ENCODE measurements at places on chromosomes 1 and 21.

DNA sequence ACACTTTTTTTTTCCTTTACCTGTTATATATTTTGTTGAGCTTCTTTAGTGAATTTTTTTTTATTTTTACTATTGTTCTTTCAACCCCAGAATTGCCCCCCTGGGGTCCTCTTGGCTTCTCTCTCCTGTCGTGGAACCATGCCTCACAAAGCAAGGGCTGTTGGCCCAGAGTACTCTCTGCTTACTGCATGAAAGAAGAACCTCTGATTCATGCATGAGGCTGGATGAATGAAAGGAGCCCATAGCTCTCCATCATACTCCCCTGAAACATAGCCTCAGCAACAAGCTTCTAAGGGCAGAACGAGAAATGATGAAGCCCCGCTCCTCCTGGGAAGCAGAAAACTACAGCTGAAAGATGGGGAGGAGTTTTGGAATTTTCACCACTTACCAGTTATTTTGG, 1441.0 kb downstream of the BRINP3 start:
- no peak for DNase-seq

- DNase-seq: no peak
Observed at GRCh38 chr1:1777583-1777899, 729 bp downstream of the NADK start.

- DNase-seq: no peak
Observed at GRCh38 chr1:3716351-3716750, 35.9 kb upstream of the CCDC27 start.

- no peak for DNase-seq
Observed at GRCh38 chr1:20719871-20720620, 2.2 kb upstream of the KIF17 start.

DNA sequence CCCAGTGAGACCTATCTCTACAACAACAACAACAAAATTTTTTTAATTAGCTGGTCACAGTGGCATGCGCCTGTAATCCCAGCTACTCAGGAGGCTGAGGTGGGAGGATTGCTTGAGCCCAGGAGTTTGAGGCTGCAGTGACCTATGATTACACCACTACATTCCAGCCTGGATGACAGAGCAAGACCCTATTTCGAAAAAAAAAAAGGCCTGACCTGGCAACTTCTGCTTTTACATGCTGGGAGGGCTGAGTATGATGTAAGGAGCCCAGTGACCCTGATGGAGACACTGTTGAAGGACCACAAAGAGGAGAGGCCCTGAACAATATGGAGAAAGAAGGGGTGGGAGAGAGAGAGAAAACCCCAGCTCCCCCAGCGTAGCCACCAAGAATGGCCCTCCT, 9.2 kb upstream of the VPS26C start:
- no peak for DNase-seq

- no peak for DNase-seq
Observed at GRCh38 chr1:159012495-159012894, 2.8 kb downstream of the IFI16 start.

Measured in stomach (tissue), 19 donors.